Lower lobe of right lung (tissue), 2 donors: ENCODE measurements at places on chromosomes 6 and 20. TPM values are rescaled to one million over a fixed set of nuclear protein-coding genes. Genes with fewer than 3 reads are reported as not detected.

DNA sequence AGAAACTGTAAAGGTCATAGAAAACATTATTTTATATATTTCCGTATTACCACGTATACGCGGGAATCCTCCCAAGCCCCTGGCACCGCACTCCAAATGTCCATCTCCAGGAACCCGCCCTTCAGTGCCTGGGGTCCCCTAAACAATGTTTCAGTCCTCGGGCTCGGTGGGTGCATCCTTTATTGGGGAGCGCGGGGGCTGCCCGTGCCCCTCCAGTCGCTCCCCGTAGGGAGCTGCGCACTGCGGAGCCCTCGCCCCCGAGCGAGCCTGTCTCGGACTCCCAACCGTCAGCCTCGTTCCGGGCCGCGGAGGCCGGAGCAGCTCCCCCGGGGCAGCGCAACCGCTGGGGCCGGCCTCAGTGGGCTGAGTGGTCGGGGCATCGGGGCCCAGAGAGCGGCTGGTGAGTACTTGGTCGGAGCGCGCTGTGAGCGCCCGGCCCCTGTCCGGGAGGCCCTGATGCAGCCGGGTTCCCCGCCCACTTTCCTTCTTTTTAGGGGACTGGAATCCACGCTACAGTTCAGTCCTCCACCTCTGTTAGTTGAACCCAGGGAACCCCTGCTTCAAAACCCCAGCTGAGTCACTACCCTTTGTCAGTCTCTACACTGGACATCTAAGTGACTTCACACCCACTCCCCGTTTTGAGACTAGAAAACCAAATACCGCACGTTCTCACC, at the start of gene DNAH8:
DNAH8 (plus strand) TSS at position 296 of the 674 bp plus-strand sequence. CDS start 7,499 bp downstream, outside the sequence.
- DNase-seq = no peak

- no peak for DNase-seq
Observed at GRCh38 chr6:30491991-30492952, 3.0 kb downstream of the HLA-E start.

DNA sequence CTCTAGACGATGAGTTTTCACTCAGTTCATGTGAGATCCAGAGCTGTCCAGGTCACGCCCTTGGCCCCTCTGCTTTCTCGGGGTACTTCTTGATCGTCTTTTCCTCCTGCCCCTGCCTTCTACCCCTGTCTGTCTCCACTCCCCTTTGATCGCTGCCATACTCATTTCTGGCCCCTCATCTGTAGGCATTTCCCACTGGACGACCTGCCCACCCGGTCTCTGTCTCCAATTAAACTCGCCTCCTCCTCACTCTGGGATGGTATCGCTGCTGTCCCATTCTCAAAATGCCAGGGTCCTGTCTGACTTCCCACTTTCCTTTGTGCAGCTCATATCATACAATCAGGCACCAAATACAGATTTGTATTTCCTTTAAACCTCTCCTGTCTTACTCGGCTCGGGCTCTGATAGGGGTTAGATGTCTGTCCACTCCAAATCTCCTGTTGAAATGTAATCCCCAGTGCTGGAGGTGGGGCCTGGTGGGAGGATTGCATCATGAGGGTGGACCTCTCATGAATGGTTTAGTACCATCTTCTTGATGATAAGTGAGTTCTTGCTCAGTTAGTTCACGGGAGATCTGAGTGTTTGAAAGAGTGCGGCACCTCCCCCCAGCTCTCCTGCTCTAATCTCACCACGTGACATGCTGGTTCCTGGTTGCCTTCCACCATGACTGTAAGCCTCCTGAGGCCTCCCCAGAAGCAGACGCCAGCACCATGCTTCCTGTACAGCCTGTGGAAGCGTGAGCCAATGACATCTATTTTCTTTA, 3.5 kb upstream of the SYNJ2 start:
- no peak for DNase-seq

DNA sequence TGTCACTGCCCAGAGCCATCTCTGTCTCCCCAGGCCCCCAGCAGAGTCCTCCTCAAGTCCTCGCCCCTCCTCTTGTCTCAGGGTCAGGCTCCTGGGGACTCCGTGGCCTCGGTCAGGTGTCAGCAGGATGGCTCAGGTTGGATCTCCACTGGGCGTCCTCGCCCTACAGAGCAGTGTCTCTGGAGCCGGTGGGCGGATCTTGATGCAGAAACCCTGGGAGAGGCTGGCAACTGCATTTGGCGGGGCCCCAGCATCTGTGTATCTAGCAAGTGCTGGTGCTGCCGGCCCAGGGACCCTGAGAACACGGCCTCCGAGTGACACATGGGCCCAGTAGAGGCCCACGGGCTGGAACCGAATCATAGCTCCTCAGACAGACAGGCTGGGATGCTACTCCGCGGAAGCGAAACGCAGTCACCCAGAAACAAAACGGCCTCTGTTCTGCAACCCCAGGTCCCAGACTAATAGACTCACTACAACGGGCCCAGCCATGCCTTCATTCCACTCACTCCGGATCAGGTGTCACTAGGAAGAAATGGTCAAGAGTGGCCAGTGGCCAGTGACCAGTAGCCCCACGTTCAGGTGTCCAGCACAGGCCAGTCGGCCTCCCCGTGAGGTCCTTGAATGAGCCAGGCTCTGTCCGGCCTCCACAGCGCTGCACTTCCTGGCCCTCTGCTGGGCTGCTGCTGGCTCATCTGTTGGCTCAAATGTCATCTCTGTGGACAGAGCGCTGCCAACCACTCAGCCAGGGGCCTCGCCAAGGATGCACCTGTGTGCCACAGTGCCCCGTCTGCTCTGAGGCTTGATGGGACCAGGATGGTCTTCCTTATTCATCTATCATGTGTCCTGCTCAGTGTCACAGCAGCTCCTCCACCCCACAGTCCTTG, 12.6 kb upstream of the FRMD1 start:
- DNase-seq = peak; percentile 35

DNA sequence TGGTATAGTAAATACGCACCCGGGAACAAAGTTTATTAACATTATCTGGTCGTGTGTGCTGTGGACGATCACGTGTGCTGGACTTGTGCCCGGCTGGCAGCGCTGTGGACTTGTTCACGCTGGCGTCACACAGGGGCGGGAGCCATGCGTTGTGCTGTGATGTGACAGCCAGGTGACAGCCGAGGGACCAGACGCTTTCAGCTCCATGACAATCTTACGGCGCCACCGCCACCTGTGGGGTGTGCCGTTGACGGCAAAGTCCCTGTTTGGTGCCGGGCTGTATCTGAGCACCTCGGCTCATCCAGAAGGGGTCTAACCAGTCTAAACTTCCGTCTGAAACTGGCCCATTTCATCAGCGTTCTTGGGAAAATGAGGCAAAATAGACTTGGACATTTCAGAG, 25.2 kb downstream of the DLL1 start:
- DNase-seq = peak; percentile 73

DNA sequence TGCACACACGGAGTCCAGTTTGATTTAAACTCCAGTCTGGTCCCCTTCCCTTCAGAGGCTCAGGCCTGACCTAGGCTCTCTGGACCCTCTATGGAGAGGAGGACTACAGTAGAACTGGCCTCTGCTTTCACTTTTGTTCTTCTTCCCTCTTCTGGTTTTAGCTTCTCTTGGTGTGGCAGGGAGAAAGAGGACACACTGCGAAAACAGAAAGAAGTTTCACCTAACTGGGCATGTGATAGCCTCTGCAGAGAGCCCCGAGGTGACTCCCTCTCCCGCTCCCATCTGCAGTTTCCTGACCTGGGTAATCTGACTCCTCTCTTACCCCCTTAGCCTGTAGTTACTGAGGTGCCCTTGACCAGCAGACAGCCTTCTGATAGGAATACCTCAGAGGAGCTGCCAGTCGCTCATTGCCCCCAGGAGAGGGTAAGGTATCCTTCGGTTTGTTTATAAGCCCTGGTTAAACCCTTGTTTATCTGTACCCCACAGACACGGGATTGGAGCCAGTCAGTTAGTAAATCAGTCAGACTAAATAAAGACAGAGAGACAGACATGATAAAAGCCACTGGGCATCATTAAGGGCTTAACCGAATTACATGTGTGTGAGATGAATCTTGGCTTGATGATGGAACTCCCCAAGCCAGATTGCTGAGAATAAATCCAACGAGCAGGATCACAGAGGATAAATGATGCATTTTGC, 12.0 kb upstream of the DTNBP1 start:
- no peak for DNase-seq

- DNase-seq = no peak
Observed at GRCh38 chr6:156454867-156455266, 322.3 kb upstream of the ARID1B start.

DNA sequence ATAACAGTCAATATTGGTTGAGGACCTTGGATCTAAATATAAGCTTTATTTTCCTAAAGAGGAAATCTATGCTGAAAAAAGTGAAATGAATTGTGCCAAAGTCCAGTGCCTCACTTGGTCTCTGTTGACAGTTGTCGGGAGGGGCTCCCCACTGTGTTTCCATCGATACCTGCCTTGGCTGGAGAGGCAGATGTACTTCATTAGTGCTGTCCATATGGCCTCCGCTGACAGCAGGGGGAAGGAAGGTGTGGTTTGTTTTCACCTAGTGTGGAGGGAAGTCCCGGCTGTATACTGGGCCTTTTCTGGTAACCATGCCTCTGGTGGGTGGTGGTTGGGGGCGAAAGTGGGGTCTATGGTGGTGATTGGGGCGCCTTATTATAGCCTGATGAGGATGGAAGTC, 42.7 kb downstream of the CD2AP start:
- no peak for DNase-seq

GRCh38 chr6:11197175-11197536, 35.3 kb downstream of the NEDD9 start:
- DNase-seq = no peak

The TMEM170B gene
- total RNA-seq = 12.4 TPM

The CLVS2 gene
- total RNA-seq = 0.03 TPM

The PHACTR3 gene
- 9.0 TPM for total RNA-seq

The MARCKS gene
- 62.1 TPM for total RNA-seq

The PRND gene
- total RNA-seq = not detected

The DEFB124 gene
- total RNA-seq = not detected

The SNAI1 gene
- total RNA-seq = 1.9 TPM
